ENCODE measurements at places on chromosomes 2 and 18. TPM values are rescaled to one million over a fixed set of nuclear protein-coding genes. Genes with fewer than 3 reads are reported as not detected.

The PROM2 gene
- total RNA-seq = 0.50 TPM

The GATA6 gene
- 15.6 TPM for total RNA-seq

The MOB4 gene
- 41.5 TPM for total RNA-seq

The WNT10A gene
- not detected for total RNA-seq

The C1QL2 gene
- not detected for total RNA-seq

The GREB1 gene
- 3.7 TPM for total RNA-seq

DNA sequence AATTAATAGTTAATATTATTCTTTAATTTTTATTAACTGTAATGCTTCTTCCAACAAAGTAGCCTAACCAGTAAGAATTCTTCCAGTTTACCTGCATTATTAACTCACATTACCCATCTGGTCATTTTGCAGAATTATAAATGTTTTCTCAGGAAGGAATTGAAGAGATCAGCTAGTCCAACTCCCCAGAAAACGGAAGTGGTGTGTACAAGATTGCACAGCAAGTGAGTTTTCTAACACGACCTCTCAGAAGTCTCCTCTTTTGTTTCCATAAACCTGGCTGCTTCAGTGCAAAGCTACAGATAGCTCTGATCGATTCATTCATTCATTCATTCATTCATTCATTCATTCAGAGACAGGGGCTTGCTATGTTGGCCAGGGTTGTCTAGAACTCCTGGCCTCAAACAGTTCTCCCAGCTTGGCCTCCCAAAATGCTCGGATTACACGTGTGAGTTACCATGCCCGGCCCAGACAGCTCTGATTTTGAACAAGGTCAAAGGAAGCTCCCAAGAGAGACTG is 128.8 kb upstream of the REV1 start:
- DNase-seq = no peak

DNA sequence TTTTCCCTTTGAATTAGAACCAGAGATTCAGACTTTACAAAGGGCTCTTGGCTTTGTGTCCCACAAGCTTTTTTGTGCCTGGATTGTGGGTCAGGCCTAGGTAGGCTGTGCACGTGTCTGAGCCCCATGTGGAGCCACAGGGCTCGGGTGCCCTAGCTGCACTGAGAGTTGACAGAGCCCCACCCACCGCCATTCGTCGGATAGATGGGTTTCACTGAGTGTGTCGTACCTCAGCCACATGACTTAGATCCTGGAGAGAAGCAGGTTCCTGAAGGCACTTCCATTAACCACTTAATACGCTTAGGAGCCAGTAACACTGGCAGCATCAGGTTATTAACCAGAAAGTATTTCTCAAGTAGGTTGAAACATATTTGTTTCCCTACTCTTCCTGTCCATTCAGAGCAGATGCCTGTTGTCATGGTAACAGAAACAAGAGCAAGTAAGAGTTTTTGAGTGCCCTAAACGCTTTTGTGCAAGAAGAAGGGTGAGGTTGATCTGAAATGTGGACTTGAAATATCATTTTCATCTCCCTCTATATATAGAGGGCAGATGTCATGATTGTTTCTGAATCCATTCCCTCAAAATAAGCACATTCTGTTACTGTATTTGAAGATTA is 30.0 kb downstream of the ADCYAP1 start:
- DNase-seq = peak; percentile 37

- DNase-seq = no peak
Observed at GRCh38 chr2:191593622-191594385, 84.1 kb upstream of the NABP1 start.

- no peak for DNase-seq
Observed at GRCh38 chr2:164538240-164538866, 82.9 kb downstream of the GRB14 start.

GRCh38 chr18:79516441-79516931 is 120.8 kb downstream of the NFATC1 start:
- no peak for DNase-seq

DNA sequence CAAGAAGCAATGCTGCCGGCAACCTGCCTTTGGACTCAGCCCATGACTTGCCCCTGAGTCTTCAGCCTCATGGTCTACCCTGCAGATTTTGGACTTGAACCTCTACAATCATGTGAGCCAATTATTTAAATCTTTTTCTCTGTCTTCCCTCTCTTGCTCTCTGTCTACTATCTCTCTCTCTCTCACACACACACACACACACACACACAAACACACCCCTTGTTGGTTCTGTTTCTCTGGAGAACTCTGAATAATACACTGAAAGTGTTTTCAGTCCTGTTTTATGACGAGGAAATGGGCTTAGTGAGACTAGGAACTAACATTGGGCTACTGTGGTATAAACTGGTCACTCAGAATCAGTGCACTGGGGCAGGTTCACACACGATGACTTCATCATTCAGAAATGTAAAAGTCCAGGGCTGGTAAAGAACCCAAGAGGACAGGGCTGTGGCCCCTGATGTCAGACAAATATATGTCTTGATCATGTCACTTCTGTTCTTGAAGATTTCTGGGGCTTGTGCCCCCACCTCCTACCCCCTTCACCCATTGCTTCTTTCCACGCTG is 266.1 kb upstream of the SIX2 start:
- DNase-seq = no peak

- DNase-seq = no peak
Observed at GRCh38 chr2:9462886-9463697, 11.3 kb upstream of the IAH1 start.

DNA sequence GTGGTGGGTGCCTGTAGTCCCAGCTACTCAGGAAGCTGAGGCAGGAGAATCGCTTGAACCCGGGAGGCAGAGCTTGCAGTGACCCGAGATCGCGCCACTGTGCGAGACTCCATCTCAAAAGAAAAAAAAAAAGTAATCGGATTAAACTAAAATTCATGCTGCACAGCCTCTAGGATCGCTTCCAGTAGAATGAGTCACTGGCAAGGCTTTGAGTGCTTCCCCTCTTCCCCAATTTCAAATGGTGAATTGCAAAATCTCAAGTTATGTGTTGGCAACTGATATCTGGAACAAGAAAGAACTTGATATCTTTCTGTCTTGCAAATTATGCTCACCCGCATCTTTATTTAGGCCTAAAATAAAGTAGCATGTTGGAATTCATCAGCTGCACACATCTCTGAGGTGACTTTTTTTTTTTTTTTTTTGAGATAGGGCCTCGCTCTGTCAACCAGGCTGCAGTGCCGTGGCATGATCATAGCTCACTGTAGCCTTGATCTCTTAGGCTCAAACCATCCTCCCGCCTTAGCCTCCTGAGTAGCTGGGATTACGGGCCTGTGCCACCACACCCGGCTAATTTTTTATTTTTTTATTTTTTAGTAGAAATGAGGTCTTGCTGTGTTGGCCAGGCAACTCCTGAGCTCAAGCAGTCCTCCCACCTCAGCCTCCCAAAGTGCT is 12.7 kb downstream of the TTC39C start:
- DNase-seq = no peak

DNA sequence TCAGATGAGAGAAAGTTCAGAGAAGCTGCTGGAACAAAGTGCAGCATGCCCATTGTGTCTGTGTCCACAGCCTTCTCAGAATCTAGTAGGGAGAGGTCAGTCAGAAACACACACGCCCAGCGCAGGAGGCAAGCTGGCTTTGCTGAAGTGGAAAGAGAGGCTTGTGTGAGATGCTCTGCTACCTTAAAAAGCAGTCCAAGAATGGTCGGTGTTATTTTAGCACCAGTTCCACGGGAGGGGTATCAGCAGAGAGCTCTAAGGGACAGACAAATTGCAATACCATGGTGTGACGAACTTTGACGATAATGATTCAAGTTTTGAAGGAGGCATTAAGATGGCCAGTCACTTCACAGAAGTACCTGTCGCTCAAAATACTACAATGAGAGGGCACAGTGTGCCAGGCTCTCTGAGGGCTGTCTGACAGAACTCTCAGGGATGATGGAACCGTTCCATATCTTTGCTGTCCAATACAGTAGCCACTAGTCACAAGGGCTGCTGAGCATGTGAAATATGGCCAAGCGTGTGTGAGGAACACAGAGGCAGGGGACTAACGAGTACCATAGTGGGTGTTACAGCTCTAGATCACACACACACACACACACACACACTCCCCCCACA is 237.5 kb upstream of the TMEM200C start:
- no peak for DNase-seq

GRCh38 chr2:10591207-10591606 is 98.6 kb downstream of the NOL10 start:
- no peak for DNase-seq

DNA sequence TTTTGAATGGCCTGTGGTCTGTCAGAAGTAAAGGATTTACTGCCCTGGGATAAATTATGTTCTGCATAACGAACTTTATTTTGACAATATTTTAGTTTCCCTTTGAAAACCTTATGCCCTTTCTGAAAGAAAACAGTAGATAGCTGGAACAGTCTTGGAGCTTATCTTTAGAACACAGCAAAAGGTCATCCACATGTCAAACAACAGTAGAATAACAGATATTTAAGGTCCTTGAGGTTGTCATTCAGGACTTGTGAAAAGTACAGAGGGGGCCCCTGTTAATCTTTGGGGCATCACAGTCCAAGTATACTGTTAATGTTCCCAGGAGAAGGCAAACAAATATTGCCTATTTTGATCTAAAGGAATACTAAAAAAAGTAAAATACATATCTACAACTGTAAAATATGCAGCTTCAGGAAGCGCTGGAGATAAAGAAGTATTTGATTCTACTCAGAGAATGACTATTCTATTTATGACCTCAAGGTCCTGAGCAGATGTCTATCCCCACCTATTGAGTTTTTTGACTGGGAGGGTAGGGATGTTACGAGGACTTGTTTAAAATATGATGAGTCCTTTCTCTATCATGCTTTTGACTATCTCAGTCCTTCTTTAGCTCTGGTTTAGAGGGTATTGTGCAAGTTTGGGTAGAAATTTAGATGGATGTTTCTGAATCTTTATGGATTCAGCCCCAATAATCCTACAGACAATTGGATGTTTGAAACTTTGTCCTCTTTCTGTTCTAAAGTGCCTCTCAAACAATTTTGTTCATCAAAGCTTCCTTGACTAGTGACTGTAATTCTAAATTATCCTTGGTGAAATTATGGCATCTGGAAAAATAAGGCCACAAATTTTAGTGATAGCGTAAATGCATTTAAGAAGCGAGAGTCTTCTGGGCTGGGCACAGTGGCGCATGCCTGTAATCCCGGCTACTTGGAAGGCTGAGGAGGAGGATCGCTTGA is 25.1 kb upstream of the TMEM214 start:
- DNase-seq = no peak

- no peak for DNase-seq
Observed at GRCh38 chr2:44715671-44716081, 225.8 kb upstream of the SIX3 start.

DNA sequence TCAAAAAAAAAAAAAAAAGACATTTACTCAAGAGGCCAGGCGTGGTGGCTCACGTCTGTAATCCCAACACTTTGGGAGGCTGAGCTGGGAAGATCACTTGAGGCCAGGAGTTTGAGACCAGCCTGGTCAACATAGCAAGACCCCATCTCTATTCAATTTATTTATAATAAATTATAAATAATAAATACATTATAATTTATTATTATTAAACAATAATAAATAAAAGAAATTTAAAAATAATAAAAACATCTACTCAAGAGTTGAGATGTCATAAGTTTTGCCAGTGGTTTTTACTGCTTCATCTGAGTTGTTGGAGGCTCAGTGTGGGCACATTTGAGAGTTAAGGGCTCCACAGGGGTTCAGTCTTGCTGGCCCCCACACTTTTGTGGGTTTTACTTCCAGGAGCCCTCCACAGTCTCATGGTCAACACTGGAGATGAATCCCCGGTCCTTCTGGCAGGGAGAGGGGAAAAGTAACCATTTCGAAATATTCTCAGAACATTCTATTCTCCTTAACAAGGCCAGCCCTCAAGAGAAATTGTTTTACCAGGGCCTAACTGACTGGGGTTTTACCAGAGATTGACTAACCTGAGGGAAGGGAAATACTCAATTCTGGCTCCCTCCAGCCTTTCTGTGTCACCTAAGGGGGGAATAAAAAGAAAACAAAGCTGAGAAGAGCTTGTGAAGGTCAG is 51.6 kb upstream of the NCOA1 start:
- DNase-seq = no peak

DNA sequence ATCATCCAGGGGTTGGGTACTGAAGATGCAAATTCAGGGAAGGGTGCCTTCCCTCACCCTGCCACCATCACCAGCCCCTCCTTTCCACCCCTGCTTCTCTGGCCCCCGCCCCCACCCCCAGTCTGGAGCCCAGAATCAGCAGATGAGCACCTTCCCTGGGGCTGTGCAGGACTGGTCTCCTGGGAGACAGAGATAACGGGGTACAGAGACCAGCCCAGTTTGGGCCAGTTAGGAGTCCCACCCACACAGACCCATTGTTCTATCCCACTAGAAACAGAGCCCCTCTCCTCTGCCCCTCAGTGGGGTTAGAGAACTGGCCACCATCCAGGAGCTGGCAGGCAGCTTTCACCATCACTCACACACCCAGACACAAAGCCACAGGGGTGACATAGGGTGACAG is 4.5 kb upstream of the CRYBA2 start:
- no peak for DNase-seq

DNA sequence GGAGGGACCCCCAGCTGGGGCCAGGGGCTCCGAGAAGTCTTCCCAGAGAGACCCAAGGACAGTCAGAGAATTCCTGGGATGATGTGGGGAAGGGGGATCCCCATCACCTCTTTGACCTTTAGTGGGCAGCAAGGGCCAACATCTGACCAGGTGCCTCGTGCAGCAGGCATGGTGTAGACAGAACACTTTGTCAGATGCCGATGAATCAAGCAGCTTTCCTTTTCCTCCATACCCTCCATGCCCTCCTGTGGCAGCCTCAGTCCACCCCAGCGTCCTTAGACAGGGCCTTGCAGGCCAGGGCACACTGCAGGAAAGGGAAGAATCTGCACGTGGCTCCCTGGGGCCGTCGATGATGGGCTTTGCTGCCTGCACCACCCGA is 26.3 kb downstream of the GPR55 start:
- DNase-seq = no peak

DNA sequence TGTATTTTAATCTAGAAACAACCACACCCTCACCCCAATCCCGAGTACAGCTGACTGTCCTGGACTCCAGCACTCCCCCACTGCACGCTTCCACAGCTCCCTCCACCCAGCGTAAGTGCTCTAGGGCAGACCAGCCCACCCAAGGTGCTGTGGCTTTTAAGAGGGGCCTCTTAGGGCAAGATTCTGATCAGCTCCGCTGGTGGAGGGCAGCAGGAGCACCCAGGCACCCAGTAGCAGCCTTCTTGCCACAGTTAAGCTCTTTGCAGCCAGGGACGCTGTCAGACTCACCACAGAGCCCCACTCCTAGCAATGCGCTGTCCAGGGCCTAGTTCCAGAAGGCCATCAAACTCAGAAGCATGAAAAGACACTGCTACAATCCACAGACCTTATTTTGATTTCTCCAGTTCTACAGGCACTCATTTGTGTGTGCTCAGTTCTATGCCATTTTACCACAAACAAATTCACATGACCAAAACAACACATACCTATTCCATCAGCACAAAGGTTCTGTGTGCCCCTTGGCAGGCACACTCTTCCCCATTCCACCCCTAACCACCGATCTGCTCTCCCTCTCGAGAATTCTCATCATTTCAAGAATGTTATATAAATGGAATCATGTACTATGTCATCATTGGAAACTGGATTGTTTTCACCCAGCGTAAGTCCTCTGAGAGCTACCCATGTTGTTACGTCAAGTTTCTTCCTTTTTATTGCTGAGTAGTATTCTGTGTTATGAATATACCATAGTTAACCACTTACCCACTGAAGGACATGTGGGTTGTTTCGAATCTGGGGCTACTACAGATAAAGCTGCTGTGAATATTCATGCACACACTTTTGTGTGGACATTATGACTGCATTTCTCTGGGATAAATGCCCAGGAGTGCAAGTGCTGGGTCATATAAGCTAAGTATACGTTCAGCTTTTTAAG is 40.4 kb downstream of the PTPN2 start:
- DNase-seq = no peak

Data from esophagus muscularis mucosa (tissue), 4 donors.